ENCODE measurements at places on chromosomes 6 and 20.

DNA sequence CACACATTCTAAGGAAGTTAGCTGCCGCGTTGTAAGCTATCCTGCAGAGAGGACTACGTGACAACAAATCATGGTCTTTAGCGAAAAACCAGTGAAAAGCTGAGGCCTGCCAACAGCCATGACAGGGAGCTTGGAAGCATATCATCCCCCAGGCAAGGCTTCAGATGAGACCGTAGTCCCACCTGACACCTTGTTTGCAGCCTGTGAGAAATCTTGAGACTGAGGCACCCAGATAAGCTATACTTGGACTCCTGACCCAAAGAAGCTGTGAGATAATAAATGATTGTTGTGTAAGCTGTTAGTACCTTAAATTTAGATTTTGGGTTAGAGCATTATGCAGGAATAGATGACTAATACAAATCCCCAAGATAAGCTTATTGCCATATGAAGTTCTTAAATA is 45.4 kb upstream of the SENP6 start:
- no peak for DNase-seq

DNA sequence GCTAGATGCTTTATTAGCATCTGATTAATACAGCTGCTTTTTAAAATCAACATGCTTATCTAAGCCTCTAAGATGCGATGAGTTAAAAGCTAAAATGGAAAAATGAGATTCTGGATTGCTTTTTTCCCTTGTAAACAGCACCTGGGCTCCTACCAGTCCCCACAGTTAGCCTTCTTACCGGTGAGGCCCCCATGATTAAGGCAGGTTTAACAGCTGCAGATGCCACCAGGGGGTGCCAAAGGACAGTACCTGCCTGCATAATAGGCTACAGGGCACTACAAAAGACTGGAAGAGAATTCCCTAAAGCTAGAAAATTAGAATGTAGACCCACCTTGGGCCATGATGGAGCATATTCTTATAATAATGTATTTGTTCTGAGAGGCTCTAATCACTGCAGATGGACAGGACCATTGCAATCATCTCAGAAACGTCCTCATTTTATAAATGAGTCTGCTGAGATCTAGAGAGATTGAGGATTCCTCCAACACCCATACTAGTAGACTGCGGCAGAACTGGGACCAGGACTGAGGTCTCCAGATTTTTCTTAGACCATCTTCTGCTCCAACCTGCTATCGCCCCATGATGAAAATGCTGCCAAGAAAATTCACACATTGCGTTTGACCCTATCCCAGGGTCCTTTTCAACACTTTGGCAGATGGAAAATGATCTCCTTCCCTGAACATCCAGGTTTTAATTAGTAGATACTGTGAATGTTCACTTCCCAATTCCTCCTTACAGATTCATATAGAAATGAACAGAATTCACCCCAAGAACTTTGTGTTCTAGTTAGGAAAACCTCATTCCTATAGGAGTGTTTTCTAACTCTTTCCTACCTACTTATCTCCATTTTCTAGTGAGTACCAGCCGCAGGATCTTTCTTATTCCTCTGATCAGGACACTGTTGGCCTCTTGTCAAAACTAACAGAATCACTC is 148.8 kb downstream of the RPS12 start:
- peak; percentile 14 for DNase-seq

GRCh38 chr6:28145231-28145630 is 3.5 kb downstream of the ZKSCAN8 start:
- DNase-seq: no peak

- peak; percentile 80 for DNase-seq
Measured at GRCh38 chr20:17910828-17911294, 57.7 kb downstream of the SNX5 start.

DNA sequence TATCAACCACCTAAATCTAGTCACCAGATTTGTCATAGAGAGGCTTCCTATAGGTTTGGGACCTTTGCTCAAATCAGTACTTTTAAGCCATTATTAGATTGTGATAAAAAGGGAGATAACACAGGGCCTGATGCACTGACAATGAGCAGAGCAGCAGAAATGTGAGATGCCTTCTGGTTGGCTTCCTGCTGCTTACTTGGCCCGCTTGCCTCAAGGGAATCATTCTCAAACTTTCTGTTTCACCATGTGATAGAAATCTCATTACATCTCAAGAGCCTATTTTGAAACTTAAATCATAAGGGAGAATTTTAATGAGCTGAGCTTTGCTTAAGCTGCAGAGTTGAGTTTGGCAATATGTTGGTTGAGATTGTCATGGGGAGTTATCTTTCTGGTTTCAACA is 606.0 kb downstream of the DHX35 start:
- DNase-seq: no peak
